ENCODE measurements at places on chromosomes 12 and 14. TPM values are rescaled to one million over a fixed set of nuclear protein-coding genes. Genes with fewer than 3 reads are reported as not detected.

DNA sequence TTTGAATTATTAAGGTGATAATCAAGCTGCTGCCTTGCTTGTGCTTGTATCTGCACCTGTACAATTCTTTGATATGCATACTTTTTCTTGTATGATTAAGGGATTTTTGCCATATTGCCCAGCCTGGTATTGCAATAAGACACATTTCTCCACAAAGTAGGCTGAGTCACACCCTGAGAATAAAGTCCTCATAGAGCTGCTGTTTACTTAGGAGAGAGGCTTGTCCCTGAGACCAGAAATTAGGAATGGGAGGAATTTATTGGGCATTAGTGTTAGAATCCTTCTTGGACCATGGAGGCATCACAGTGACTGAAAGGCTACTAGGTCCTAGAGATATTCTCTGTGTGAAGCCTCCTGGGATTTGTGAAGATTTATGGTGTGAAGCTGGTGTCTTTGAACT, 506.8 kb upstream of the FBXO33 start:
- DNase-seq = no peak

The TMPRSS12 gene
- not detected for total RNA-seq

GRCh38 chr14:23457587-23458445, 11.7 kb upstream of the NGDN start:
- DNase-seq = no peak

The TOX4 gene
- 86.2 TPM for total RNA-seq

GRCh38 chr12:57192920-57193319, 23.7 kb upstream of the NXPH4 start:
- no peak for DNase-seq

The PLEKHH1 gene
- total RNA-seq = 1.4 TPM

DNA sequence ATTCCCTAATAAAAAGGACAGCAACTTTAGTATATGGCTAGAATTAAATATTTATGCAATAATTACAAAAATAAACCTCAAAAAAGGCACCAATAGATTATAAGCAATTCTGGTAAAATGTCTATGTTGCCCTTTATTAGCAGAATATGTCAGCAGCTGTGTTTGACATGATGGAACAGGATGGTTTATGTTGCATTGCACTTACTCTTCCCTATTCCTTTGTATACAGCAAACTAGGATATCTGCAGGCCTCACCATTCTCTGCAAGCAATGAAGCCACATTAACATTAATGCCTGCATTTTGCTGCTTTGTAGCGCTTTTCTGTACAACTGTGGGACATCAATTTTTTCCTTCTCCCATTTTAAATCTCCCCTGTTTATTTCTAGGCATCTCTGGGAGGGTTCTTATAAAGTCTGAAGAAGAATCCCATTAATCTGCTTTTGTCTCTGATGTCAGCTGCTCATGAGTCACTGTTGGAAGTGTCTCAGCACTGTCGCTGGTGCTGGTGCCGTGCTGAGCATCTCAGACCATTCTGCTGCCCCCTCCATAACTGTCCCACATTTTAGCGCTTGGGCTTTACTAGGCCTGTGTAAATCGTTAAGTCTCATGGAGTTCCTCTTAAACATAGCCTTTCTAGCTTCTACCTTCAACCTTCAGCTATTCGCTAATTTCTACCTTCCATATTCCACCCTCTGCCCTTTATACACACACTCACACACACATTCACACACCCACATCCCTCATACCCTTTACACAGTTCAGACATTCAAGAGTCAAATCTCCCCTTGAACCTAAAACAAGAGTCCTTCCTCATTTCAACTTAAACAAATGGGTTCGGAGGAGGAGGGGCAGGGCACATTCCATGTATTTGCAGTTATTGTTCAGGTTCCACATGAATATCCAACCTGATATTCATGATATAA, 64.4 kb upstream of the TRHDE start:
- DNase-seq = no peak

DNA sequence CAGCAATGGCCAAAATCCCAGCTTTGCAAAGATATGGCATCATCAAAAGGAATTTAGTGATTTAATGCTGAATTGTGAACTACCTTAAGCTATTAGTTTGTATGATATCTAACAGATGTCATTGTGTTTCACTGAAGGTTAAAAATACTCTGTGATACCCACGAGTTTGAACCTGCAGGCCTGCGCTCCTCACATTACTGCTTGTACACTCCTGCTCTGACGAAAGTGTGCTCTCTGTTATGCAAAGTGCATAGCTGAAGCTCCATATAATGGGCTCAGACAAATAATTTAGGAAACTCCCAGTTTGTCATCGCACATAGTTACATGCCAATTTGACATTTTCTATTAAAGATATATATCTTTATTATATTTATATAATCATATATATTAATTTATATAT, 52.2 kb downstream of the SPPL3 start:
- no peak for DNase-seq

- no peak for DNase-seq
Observed at GRCh38 chr12:68785358-68785757, 22.6 kb upstream of the MDM2 start.

- DNase-seq = no peak
Observed at GRCh38 chr12:49535921-49536525, 2.8 kb upstream of the KCNH3 start.

GRCh38 chr12:76909290-76909689, 30.5 kb upstream of the CSRP2 start:
- no peak for DNase-seq

The IL23A gene
- 35.3 TPM for total RNA-seq

DNA sequence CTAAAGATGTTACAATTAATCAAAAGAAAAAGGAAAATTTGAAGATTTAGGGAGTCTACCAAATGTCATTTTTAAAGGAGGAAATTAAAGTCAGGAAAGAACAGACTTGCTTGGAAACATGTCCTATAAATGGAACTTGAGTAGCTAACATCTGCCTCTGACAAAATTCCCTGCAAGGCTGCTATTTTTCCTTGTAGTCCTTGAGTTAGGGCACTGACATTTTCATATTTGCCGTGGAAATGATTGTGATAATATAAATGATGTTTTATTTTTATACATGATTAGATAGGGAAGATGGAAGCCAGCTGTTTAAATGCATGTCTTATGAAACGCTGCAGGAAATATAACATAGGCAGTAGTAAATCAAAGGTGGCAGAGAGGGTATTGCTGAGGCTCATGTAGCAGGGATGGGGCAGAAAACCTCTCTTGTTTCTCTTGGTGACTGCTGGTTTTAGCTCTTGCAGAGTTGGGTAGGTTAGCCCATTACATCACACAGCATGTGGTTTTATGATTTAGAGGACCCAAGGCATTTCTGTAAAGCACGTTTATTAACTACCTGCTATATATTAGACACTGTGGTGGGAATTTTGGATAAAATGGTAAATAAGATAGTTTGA, 21.7 kb downstream of the NUBPL start:
- DNase-seq = no peak

DNA sequence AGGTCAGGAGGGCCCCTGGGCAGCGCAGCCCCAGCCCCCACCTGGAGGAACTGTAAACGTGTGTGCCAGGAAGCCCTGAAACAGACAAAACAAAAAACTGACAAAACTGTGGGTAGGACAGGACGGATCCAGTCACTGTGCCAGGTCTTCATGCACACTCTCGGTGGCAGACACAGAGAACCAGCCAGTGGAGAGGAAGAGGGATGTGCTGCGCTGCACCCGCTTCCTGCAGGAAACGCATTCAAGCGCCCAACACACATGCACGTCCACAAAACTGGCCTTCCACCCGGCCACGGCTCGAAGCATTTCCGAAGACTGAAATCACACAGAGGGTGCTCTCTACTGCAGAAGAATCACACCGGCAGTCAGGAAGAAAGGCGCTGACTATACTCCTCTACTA, 16.9 kb downstream of the BRF1 start:
- DNase-seq = no peak

DNA sequence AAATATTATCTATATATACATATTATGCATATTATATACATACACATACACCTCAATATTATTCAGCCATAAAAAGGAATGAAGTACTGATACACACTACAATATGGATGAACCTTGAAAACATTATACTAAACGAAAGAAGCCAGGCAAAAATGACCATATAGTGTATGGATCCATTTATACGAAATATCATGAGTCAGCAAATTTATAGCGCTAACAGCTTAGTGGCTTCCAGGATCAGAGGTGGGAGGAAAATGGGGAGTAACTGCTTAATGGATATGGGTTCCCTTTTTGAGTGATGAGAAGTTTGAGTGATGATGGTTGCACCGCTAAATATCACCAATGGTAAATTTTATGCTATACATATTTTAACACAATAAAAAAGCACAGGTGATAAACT, 32.7 kb downstream of the PTGER2 start:
- no peak for DNase-seq

The CLEC1A gene
- total RNA-seq = not detected

The DACT1 gene
- total RNA-seq = 1.4 TPM

- no peak for DNase-seq
Observed at GRCh38 chr12:81492131-81492720, 266.9 kb downstream of the PPFIA2 start.

DNA sequence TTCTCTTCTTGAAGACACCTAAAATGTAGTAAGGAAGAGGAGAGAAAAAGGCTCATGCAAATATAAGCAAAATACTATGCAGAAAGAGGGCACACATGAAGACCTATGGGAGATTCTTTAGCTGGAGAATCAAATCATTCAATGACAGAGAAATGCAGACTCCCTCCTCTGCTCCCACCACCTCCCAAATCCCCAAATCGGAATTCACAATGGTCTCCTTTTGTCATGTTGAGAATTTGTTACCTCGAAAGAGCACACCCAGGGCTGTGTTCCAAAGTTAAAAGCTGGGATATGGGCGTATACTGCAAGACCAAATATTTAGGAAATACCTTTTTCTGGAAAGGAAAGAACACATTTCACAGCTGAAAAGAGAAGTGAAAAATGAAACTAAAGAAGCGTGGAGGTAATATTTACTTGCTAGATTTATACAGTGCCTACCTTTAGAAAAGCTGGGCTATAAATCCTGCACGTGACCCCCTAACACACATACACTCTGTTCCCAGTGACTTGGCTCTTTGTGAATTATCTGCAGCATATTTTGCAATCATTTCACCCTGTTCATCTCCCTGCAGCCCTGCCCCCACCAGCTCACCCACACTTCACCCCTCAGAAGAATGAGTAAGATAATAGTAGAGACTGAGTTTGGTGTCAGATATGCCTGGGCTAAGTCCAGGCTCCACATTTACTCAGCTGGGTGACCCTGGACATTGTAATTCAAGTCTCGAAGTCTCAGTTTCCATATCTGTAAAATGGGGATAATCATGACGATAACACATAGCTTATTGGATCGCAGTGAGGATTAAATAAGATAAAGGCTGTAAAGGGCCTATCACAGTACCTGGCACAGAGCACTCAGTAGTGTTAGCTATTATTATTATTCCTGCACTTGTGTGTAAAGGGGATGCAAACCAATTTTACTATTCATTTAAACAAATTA, 2.9 kb upstream of the CACNA1C start:
- DNase-seq = no peak

DNA sequence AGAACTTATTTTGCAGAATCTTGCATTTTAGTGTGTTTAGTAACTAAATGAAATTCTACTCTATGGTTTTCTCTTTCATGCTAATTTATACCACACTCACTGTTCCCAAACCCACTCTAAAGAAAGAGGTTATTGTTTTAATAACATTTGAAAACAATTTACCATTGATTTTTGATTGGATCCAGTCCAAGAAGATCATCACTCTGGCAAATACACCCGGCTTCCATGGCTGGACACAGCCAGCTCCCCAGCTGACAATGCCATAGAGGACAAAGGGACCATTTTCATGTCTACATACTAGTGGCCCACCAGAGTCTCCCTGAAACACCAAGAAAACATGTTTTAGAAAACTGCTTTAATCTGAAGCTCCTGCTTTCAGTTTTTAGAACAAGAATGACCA, 42.4 kb downstream of the OVCH1 start:
- DNase-seq = no peak

GRCh38 chr12:86774841-86775388, 518.7 kb upstream of the MGAT4C start:
- DNase-seq = no peak

DNA sequence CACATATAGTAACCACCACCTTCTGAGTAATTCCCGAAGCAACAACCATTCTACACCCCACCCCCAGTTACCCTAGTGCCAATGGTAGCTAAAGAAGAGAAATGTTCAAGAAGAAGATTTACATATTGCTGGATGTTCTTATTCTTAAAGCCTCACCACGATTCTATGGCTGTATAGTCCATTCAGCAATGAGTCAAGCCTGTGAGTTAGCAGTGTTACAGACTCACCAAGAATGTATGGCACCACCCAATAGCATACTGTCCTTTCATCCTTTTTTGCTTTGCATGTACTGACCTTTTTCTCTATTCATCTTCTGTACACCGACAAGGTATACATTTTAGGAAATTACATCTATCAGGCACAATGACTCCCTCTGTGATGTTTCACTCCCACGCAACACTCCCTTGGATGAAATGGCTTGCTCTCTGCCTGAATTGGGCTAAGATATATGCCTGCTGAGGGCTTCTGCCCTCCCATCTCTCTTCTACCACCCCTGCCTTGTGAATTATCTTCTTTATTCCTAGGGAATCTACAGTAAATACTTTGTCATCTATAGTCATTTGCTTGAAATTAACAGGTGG, 945.8 kb downstream of the DIO2 start:
- no peak for DNase-seq

The DTX1 gene
- 4.1 TPM for total RNA-seq

DNA sequence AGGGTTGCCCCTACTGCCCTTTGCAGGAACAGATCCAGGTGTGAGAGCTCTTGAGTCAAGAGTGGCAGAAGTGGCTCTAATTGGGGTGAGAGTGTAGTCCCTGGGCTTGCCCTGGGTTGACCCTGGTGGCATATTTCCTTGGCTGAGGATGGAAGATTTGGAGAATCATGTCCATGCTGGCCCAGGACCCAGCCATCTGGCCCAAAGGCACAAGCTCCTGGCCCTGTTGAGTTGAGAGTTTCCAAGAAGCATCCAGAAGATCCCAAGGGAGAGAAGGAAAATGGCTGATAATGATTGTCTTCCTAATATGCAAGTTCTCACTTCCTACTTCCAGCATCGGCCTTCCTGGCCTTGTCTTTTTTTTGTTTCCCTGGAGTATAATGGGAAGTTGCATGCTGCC, 55.5 kb upstream of the SRSF5 start:
- DNase-seq = no peak

DNA sequence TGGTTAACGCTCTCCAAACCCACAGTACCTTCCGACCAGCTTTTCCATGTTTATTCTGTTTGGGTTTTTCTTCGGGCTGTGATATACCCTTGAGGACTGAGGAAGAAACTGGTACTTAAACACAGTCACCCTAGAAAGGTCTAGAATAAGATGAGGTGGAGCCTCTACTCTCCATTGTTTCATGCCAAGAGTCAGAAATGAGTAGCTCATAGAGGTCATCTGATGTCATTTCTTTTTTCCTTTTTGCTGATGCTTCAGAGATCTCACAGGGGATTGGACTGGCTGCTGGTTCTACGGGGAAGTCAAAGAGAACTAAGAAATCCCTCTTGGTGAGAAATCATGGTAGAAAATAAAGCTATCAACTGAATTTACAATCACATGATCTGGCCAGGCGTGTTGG, 538.2 kb upstream of the TMEM132C start:
- DNase-seq = no peak

- DNase-seq = no peak
Observed at GRCh38 chr14:99684410-99684934, 374 bp downstream of the CYP46A1 start.

- no peak for DNase-seq
Observed at GRCh38 chr12:101951002-101951670, 73.8 kb downstream of the DRAM1 start.

GRCh38 chr12:104521731-104522130, 65.0 kb downstream of the CHST11 start:
- DNase-seq = no peak
